ENCODE measurements at places on chromosomes 11 and 22. TPM values are rescaled to one million over a fixed set of nuclear protein-coding genes. Genes with fewer than 3 reads are reported as not detected.

The POU2AF3 gene
- 2.7 TPM for total RNA-seq

The GDPD4 gene
- total RNA-seq = not detected

The TNNI2 gene
- not detected for total RNA-seq

The SLC22A25 gene
- not detected for total RNA-seq

The SLCO2B1 gene
- total RNA-seq = 0.57 TPM

The CD3E gene
- 0.85 TPM for total RNA-seq

The FOLR2 gene
- not detected for total RNA-seq

The MMP8 gene
- not detected for total RNA-seq

The C11orf86 gene
- 0.44 TPM for total RNA-seq
